Activated gamma-delta T cell treated with Interleukin-2 at 50 U/mL for 16 hours (primary cell): ENCODE measurements at places on chromosomes 7 and 10.

GRCh38 chr10:110566472-110567200, 859 bp upstream of the SMC3 start:
- DNase-seq: no peak

GRCh38 chr10:116274064-116274904, 1.3 kb upstream of the GFRA1 start:
- no peak for DNase-seq

- no peak for DNase-seq
Measured at GRCh38 chr7:26013551-26014083, 138.4 kb upstream of the NFE2L3 start.

DNA sequence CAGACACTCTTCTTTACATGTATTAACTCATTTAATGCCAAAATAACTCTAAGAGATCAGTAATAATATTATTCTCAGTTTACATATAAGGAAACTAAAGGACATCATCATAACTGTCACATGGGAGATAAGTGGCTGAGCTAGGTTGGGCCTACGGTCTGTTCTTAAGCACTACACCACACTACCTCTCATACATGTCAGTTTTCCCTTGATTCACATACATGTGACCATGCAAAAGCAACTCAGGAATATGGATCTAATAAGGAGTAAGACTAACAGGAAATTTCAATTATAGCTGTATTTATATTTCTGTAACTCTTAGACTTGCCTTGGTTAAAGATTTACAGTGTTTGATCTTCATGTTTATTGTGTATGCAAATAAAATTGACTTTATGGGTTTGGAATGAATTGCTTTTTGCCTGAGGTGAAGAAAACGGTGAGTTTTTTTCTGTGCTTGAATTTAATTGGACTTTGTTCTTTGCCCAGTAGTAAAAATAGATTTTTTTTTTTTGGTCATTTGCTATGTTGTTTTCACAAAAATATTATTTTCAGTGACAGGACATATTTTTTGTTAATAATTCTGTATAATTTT, 69.7 kb downstream of the CYP51A1 start:
- DNase-seq: no peak

DNA sequence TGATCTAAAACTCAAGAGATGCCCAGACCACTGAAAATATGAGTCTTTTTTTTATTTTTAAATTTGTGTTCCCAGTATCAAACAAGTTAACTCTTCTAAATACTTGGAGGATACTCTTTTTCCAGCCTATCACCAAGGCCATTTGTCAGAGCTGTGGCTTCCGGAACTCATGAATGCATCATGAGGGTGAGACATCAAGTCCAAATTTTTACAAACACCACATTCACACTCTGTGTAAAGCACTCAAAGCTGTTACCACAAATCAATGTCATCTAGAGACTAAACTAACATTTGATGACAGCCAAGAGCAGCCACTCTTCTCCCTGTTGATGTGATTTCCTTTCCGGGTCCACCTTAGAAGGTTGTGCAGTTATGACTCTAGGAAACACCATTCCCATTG, 43.8 kb upstream of the ARID5B start:
- DNase-seq: no peak

GRCh38 chr7:44880317-44881018, 4.9 kb downstream of the PURB start:
- no peak for DNase-seq

DNA sequence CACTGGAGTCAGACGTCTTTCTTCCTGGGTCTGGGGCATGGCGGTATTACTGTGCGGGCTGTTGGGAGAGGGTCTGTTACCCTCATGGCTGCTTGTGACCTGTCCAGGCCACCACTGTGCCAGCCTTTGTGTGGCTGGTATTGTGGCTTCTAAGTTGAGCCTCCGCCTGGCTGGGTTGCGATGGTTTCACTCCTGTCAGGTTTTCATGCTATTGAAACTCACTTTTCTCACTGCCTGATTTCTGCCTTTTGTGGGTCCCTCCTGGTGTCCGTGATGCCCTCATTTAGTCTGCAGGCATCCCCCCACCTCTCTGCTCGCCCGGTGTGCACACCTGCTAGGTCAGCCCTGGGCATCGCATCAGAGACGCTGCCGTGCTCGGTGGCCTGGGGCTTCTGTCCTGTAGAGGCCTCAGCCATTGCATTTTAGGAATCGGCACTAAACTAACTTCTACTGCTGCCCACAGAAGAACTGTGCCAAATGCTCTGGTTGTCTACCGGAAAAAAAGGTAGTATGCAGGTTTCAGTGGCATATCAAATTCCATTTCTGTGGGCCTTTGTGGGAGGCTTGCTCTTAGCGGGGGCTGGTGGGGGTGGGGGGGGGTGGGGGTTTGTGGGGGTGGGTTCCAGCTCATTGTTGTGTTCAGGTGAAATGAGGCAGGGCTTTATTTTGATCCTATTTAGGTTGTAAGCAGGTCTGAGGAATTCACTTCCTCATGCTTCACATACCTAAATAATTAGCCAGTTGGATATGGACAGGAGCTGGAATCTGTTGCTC, 64.3 kb downstream of the MGMT start:
- DNase-seq: no peak

DNA sequence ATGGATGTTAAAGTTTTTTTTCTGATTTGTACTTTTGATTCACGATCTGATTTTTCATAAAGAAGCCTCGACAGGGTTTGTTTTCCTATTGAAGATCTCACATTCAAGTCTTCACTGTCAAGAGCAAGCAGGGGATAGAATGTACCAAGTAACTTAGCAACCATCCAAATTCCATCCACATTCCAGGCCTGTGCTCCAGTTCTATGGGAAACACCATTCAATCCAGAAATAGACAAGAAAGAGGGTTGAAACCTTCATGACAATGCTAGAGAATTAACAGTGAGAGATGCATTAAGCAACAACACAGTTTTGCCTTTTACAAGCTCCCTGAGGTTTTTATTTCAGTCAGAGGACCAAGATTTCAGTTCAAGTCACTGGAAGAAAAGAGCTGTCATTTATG, 300.2 kb downstream of the NEBL start:
- DNase-seq: no peak

- DNase-seq: no peak
Measured at GRCh38 chr10:10054466-10054865, 963.2 kb upstream of the CELF2 start.

GRCh38 chr10:101839416-101840063, 4.1 kb downstream of the KCNIP2 start:
- DNase-seq: peak; percentile 57

DNA sequence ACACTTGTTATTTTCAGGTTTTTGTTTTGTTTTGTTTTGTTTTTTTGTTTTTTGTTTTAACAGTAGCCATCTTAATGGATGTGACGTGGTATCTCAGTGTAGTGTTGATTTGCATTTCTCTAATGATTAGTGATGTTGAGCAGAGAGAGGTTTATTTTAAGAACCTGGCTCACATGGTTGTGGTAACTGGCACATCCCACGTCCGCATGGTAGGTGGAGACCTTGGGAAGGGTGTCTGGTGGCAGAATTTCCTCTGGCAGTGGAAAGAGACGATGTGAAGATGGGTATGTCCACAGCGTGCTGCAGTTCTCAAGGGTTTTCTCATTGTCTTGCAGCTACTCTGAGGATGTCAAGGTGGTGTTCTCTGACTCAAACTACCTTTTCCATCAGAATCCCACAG, 252.2 kb downstream of the GALNT17 start:
- DNase-seq: no peak

GRCh38 chr7:115135146-115135545, 213.3 kb downstream of the MDFIC start:
- no peak for DNase-seq

DNA sequence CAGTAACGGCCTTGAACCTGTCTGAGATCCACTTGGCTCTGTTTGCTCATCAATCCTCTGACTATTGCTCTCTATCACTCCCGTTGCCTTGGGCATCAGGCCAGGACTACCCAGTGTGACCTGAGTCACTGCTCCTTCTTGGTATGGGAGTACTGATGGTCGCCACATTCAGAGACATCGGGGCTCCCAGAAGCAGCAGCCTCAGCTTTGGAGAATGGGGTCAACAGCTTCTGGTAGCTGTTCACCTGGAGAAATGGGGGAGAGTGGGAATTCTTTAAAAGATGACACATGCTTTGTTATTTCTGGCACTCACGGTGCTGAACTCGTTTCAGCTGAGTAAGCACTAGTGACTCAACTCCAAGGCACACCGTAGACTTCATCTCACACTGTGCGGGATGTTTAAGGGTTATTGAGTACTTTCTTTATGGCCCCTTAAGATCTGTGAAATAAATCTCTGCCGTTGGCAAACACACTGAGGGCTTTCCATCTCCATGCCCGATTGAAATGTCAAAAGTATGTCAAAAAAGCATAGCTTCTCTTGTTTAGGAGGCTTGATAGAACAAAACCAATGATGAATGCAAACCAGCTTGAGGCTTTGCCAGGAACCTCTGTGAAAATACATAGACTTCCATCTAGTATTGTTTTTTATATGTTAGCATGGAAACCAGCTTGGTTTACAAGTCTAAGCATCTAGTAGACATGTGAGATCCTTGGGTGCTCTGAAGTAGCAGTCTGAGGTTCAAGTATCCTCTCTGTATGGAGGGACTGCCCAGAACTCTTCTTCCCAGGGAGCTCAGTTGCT, 333.1 kb downstream of the CXCL12 start:
- DNase-seq: no peak

- DNase-seq: no peak
Measured at GRCh38 chr7:94414481-94414880, 19.8 kb downstream of the COL1A2 start.

DNA sequence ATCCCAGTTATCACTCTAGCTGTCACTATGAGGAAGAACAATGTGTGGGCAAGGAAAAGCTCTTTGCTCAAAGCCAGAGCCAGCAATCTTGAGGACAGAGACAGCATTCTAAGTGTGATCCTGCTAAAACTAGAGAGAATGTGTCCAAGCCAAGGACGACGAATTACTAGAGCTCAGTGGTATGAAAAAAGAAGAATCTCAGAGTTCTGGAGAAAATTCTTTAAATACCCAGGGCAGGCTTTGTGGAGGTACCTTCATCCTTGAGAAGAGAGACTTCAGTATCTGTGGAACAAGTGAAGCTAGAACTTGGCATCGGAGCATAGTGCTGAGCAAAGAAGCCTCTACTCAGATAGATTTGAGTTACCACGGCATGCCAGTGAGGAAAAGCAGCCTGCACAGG, 209.8 kb downstream of the TRIL start:
- no peak for DNase-seq

GRCh38 chr7:121073463-121074099, 85.1 kb downstream of the CPED1 start:
- no peak for DNase-seq

GRCh38 chr7:50425318-50425717, 24.8 kb downstream of the FIGNL1 start:
- DNase-seq: no peak

DNA sequence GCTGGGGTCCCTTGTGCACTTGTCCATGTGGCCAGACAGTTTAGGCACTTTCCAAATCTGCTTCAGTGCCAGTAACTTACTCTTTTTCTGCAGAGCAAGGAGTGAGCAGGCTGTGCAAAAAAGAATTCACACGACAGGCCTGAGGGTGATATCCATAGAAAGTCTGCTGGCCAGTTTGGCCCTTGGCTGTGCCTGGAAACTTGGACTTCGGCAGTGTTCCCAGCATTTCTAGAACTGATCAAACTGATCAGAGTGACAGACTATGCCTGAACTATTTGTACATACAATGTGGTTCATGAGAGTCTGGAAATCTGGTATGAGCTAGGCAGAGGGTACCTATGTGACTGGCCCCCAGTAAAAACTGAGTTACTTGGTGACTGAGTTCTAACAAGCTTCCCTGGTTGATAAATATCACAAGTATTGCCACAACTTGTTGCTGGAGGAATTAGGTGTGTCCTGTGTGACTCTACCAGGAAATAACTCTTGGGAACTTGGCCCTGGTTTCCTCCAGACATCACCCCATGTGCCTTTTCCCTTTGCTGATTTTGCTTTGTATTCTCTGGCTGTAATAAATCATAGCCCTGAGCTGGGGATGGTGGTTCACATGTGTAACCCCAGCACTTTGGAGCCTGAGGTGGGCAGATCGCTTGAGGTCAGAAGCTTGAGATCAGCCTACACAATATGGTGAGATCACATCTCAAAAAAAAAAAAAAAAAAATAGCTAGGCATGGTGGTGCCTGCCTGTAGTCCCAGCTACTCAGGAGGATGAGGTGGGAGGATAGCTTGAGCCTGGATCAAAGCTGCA, 3.3 kb upstream of the DENND10 start:
- DNase-seq: no peak
